ENCODE measurements at places on chromosomes 6 and 20.

DNA sequence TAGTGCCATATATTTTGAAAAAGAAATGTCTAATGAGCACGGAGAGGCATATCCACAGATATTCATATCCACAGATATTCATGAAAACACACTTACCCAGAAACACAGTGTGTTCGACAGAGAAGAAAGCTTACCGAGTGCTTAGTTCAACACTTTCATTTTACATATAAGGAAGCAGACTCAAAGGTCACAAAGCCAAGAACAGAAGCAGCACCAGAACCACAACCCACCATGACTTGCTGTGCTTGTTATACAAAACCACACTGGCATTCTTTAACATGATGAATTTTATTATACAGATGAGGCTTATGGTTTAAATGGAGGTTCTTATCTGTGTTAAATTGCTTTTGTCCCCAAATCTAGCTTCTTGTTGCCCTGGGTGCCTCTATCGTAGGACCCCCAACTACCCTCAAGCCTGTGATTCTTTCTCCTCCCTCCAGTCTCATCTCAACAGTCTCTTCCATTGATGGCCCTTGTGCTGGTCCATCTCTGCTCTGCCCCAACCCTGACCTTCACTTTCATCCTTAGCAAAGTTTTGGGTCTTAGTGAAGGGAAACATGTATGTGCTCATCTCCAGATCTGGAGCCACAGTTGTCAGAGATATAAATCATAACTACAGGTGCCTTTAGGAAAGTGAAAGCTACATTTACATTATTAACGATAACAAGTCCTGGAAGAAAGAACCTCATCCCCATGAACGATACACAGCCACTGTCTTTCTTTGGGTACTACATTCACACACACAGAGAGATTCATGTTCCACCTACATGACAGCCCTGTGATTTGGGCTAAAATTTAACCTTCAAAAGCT, 40.0 kb downstream of the SF3B5 start:
- no peak for DNase-seq

DNA sequence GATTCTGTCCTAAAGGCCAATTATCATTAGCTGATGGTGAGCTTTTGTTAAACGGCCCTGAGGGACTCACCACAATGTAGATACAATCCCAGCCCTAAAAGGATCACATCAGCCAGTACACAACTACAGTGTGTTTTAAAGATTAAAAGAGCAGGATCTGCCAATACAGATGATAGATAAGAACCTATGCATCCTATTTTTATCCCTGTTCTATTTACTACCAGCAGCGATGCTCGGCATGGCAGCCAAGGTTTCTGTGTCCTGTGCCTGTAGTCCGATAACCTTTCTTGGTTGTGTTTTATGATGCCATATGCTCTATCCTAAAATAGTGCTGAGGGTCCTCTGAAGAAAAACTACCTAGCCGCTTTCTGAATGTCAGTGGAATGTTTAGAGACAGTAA, 289.4 kb downstream of the PHACTR1 start:
- DNase-seq = no peak

GRCh38 chr6:156423829-156424228, 353.3 kb upstream of the ARID1B start:
- no peak for DNase-seq

DNA sequence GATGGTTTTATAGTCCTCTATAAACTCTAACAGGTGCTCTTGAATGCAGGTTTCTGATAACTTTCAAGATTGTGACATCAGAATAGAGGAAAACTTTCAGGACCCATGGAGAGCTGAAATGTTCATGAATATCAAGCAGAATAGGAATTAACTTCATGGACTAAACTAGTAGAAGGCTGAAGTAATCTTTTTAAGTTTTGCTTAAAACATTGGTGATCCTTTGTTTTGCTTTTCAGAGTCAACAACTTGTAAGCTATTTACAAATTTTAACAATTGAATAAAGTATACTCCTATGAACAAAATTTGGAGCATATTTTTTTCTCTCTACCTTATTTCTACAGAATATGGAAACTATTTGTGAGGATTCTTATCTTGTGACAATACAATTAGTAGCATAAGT, 25.2 kb upstream of the GOPC start:
- DNase-seq = no peak

DNA sequence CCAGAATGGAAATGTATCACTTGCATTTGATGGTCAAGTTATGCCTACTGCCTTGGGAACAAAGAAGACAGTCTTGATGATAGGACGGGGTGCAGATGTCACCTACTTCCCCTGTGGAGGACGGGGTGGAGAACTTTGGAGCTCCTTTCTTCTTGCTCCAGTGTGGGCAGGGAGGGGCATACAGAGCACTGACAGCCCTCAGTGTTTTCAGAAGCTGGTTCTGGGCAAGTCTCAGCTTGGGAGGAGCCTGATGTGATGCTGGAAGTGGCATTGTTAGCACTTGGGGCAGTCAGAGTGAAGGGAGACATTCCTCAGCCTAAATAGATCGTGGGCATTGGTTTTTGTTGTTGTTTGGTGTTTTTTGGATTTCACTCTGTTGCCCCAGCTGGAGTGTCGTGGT, 59.7 kb downstream of the SYNJ2 start:
- DNase-seq = no peak

GRCh38 chr6:82040405-82041221, 206.9 kb downstream of the IBTK start:
- DNase-seq = no peak

GRCh38 chr6:20789162-20789561, 254.9 kb downstream of the CDKAL1 start:
- DNase-seq = no peak

DNA sequence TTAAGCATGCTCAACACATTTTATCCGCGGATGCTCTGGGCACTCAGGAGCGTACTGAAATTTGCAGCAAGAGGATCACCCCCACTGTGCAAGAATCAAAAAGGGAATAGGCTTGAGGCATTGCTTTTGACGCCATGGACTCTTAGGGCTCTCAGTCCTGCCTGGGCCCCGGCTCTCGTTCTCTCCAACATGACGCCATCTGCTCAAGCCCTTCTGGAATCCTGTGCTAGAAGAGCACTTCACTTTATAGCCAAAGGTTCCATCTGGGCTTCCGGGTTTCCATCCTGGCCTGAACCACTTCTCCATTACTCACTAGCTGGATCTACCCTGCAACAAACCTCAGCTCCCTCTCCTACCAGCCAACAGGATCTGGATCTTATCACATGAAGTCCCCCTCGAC, 105.3 kb downstream of the FOXF2 start:
- no peak for DNase-seq

GRCh38 chr6:6495851-6496250, 92.7 kb upstream of the LY86 start:
- DNase-seq = no peak

DNA sequence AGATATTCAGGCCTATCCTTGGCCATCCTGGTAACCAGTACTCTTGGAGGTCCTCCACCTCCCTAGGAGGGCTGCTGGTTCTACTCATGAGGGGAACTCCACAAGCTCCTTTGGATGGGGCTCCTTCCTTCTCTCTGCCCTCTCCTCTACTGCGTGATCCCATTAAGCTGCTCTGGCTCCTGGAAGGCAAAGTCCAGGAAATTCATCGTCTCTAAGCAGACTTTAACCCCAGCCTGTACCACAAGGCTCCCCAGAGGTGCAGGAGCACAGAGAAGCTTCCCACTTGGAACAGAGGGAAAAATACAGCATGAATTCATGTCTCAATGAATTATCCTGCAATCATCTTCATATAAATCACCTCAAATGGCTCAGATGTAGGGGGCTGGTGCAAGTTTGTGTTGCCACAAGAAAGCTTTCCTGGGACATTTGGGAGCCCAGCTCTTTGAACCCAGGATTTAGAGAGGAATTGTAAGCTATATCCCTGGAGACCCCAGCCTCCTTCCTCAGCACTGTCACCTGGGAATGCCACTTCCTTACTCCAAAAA, 355.4 kb downstream of the CDC5L start:
- DNase-seq = no peak

GRCh38 chr20:5222919-5223634, 93.7 kb downstream of the PROKR2 start:
- no peak for DNase-seq

DNA sequence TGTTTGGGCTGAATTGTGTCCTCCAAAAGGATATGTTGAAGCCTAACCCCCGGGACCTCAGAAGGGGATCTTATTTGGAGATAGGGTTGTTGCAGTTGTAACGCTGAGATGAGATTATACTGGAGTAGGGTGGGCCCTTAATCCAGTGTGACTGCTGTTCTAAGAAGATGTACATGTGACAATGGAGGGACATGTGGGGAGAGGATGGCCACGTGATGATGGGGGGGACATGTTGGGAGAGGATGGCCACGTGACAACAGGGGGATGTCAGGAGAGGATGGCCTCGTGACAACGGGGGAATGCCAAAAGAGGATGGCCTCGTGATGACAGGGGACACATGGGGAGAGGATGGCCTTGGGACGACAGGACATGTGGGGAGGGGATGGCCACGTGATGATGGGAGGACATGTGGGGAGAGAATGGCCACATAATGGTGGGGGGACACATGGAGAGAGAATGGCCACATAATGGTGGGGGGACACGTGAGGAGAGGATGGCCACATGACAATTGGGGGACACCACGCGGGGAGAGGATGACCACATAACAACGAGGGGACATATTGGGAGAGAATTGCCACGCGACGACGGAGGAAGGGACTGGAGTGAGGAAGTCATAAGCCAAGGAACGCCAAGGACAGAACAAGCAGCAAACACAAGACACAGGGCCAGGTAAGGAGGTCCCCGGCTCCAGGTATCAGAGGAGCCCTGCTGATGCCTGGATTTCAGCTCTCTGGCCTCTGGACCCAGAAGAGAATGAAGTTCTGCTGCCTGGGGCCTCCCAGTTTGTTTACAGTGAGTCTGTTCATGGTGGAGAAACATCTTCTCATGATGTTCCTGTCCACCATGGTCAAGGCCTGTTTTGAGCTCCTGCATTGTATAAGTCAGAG, 29.2 kb downstream of the SYNJ2 start:
- DNase-seq = no peak

DNA sequence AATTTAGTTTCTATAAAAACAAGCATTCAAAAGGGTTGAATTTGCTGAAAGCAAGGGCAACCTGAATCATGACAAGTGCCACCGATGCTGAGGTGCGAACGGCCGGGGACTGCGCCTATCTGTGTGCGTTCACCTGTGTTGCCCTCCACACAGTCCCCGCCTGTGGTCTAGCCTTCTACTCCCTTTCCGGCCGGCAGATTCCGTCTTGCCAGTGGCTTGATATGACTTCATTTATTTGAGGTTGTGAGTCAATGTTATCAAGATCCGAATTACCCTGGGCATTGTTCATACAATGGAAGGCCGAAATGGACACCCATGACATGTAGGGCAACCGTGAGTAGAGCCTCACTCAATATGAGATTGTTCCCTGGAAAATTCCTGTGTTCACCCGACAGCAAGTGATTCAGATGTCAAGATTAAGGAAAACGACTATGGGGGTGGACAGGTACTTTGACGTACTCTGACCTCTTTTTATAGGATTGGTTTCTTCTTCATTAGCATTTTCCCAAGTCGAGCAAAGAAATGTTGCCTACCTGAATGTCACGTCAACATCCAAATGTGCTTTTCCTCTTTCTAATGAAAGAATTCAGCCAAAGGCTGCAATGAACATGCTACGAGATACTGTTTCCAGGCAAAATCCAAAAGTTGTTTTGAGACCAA, 41.1 kb upstream of the NEDD9 start:
- no peak for DNase-seq

DNA sequence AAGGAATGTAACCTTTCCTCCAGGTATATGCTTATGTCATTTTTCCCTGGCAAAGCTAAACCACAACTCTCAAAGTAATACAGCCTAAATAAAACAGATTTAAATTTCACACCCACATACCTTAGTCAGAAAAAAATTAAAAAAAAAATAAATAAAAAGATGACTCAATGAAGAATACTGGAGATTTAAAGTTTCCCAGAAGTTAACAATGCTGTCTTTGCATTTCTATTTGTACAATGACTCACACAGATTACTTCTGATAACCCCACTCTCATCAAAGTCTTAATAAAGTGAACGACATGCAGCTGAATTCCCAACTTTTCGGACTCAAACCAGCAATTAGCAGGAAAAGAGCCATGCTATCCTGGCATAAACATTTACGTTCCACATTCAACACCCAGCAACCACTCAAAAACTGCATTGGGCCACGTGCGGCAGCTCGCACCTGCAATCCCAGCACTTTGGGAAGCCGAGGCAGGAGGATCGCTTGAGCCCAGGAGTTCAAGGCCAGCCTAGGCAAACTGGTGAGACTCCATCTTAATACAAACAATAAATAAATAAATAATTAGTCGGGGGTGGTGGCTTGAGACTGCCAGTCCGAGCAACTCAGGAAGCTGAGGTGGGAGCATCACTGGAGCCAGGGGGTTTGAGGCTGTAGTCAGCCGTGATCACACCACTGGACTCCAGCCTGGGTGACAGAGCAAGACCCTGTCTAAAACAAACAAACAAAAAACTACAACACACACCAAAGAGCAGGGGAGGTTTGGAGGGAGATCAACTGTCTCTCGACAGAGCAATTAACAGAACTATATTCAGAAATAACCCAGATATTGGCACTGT, 130.5 kb downstream of the WDR27 start:
- DNase-seq = no peak

- DNase-seq = no peak
These were observed 137.9 kb upstream of the KCNG1 start for GRCh38 chr20:51160821-51161220.

DNA sequence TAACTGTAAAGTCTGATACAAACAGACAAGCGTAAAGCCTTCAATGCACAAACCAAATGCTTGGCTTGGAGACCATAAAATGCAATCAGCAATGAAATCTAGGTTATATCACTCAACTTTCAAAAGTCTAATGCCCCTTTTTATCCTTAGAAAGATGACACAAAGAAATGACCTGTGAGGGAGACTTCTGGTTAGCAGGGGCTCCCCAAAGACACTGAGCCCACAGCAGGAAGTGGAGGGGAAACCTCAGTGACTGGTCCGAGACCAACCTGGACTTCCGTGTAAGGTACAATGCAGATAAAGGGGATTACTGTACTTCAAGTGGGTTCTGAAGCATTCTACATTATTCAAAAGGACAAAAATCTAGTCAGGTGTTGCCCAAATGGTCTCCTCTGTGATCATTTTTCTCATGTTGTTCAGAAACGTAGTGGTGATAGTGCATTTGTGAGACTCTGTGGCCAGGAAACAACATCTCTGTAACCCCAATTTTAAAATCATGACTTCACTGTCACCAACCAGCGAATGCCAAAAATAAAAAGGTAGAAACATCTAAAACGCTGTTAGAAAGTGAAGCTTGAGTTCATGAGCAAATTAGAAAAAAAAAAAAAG, 88.2 kb downstream of the HIVEP2 start:
- DNase-seq = no peak

DNA sequence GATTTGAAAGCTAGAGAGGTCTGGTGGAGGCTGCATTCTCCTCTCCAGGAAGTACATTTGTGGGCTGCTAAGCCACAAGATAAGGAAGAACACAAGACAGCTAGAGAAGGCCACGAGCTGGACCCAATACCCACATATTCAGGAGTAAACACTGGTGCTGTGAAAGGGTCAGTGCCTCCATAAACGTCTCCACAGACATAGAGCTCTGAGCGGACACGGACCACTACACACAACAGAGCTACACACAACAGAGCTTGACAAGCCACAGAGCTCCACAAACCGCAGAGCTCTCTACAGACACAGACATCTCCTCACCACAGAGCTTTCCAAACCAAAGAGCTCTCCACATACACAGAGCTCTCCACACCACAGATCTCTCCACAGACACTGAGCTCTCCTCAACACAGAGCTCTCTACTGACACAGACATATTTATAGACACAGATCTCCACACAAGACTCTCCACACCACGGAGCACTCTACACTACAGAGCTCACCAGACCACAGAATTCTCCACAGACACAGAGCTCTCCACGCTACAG, 51.9 kb downstream of the ERMARD start:
- DNase-seq = no peak

GRCh38 chr6:111657146-111657545, 51.5 kb upstream of the TRAF3IP2 start:
- DNase-seq = no peak
